ENCODE measurements at places on chromosomes 13 and 19. TPM values are rescaled to one million over a fixed set of nuclear protein-coding genes. Genes with fewer than 3 reads are reported as not detected.

Gene ZNF492
- not detected for total RNA-seq

Gene FCGBP
- 6.4 TPM for total RNA-seq

Gene PGLYRP1
- not detected for total RNA-seq

Gene NTN5
- total RNA-seq = 0.23 TPM

Gene ANKRD24
- 0.26 TPM for total RNA-seq

Gene SKA3
- 15.1 TPM for total RNA-seq

Gene FFAR3
- not detected for total RNA-seq

Gene METTL21C
- not detected for total RNA-seq

- H3K4me3 ChIP-seq = no peak overlapping the region
- no peak for DNase-seq
- H3K36me3 ChIP-seq = no peaks in the 10 kb centered on the region
- peaks cover 24% of the 10 kb centered on the region for H3K4me1 ChIP-seq
- H3K27ac ChIP-seq = peak overlapping the region; percentile 89
Measured at GRCh38 chr13:50513300-50513877, 330.1 kb downstream of the DLEU7 start.

DNA sequence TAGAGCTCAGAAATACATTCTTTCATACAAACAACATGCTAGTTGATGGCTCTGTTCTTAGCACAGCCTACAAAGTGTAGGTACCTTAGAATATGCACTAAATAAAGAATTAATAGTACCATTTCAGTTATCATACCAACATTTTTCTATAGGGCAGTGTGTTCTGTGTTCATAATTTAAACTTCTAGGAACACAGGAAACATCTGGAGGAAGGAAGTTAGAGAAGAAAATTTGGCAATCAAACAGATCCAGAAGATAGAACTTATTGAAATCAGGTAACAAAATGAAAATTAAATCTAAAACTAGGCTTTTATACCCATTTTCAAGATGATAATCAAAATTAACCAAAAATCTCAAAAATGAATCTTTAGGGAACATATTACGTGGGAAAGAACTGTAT is 527.5 kb downstream of the DCT start:
- H3K4me1 ChIP-seq = no peaks in the 10 kb centered on the region
- no peaks in the 10 kb centered on the region for H3K27me3 ChIP-seq
- H3K27ac ChIP-seq = no peak overlapping the region
- no peak overlapping the region for H3K4me3 ChIP-seq

- H3K27ac ChIP-seq = no peak overlapping the region
- H3K36me3 ChIP-seq = no peaks in the 10 kb centered on the region
- no peak for DNase-seq
- no peaks in the 10 kb centered on the region for H3K4me1 ChIP-seq
- no peak overlapping the region for H3K4me3 ChIP-seq
Measured at GRCh38 chr13:45296259-45296658, 44.7 kb downstream of the TPT1 start.

DNA sequence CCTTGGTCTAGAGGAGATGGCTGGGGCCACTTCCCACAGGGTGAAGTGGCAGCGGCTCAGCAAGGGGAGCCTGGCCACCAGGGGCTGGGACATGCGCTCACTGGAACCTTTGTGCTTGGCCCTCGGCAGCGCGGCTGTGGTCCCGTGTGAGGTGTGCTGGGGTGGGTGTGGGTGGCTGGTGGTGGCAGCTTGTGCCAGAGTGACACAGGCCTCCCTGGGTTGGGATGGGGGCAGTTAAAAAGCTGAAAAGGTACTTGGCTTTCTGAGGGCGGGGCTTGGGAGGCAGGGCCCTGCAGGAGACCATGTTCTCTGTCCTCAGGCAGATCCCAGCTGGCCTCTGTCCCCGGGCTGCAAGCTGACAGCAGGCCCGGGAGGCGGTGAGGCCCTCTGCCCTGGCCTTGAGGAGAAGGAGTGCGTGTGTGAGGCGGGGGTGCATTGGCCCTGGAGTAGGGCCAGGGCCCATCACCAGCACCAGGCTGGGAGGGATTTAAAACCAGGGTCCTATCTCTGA is 17.3 kb downstream of the MPND start:
- DNase-seq = no peak
- no peak overlapping the region for H3K4me3 ChIP-seq
- peak overlapping the region; percentile 61 for H3K27ac ChIP-seq
- peaks cover 26% of the 10 kb centered on the region for H3K4me1 ChIP-seq

- DNase-seq = no peak
- H3K27me3 ChIP-seq = no peaks in the 10 kb centered on the region
- H3K4me1 ChIP-seq = no peaks in the 10 kb centered on the region
- no peak overlapping the region for H3K4me3 ChIP-seq
Measured at GRCh38 chr13:101989798-101990350, 412.0 kb downstream of the FGF14 start.

GRCh38 chr13:79767126-79767525 is 286.2 kb downstream of the NDFIP2 start:
- no peak overlapping the region for H3K27ac ChIP-seq
- H3K27me3 ChIP-seq = no peaks in the 10 kb centered on the region
- no peak for DNase-seq
- H3K4me3 ChIP-seq = no peak overlapping the region

- no peak for DNase-seq
- no peaks in the 10 kb centered on the region for H3K27me3 ChIP-seq
- peaks cover 23% of the 10 kb centered on the region for H3K36me3 ChIP-seq
- H3K27ac ChIP-seq = peak overlapping the region; percentile 95
- peaks cover 4% of the 10 kb centered on the region for H3K4me1 ChIP-seq
- peak overlapping the region; percentile 56 for H3K4me3 ChIP-seq
Measured at GRCh38 chr13:51453959-51454703, 1.3 kb upstream of the INTS6 start.

DNA sequence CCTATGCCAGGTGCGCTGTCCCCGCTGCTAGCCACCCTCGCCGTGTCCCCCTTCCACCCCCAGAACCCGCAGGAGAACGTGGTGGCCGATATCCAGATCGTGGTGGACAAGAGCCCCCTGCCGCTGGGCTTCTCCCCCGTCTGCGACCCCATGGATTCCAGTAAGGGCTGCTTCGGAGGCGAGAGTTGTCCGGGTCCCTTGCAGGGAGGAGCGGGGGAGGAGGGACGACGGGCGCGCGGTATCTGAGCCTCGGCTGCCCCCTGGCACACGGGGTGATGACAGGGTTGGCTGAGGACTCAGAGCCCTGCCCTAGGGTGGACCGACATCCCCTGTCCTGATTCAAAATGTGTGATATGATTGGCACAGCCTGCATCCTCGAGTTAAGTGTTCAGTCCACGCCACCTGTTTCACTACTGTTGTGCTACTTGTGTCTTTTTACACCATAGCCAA is 653 bp downstream of the MVB12A start:
- H3K4me1 ChIP-seq = peaks cover 6% of the 10 kb centered on the region
- no peak for DNase-seq
- peak overlapping the region; percentile 84 for H3K27ac ChIP-seq

DNA sequence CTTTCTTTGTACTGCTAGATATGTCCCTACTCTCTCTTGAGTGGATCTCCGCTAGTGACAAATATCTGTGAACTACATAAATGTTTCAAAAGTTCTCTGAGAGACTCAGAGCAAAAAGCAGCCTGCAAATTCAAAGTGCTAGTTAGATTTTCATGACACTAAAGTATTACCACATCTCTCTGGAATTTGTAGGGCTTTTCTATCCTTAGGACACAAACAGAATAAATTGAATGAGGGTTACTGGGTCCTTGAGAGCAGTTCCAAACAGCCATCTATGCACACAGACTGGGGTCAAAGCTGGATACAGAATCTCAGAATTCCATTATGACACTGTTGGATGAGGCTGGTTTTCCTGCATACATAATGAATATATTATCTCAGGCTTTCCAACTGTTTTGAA is 953.2 kb downstream of the DIAPH3 start:
- H3K4me3 ChIP-seq = no peak overlapping the region
- H3K36me3 ChIP-seq = no peaks in the 10 kb centered on the region
- no peaks in the 10 kb centered on the region for H3K4me1 ChIP-seq
- no peak for DNase-seq
- H3K27me3 ChIP-seq = no peaks in the 10 kb centered on the region
- no peak overlapping the region for H3K27ac ChIP-seq

DNA sequence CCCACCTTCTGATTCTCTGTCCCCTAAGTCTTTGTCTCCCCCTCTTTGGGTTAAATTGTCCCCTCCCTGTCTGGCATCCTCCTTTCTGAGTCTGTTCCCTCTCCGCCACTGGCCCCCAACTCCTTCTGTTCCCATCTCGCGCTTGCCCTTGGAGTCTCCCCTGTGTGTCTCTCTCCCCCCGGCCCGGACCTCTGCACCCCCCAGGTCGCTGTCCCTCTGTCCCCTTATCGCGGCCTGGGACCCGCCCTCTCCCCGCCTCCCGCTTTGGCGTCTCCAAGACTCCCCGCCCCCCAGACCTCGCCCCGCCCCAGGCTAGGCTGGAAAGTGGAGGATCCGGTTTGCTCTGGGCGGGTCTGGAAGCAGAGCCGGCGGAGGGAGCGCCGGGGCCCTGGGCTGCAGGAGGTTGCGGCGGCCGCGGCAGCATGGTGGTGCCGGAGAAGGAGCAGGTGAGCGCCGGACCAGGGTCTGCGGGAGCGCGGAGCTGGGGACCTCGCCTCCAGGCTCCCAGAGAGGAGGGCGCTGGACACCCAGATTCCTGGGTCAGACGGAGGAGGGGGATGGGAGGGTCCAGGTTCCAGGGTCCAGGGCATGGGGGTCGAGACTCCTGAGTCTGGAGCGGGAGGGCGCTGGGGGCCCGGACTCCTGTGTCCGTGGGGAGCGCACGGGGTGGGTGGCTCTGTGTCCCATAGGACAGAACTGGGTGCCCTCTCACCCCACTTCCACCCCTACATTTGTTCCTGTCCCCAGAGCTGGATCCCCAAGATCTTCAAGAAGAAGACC is at the start of gene TRPM4:
TSS of gene TRPM4 (plus strand) at position 348 of the 780 bp plus-strand sequence. CDS start at position 423, 75 bp downstream.
- peak within 1 kb of the TSS; percentile 70 for H3K27ac ChIP-seq
- DNase-seq = no peak
- H3K27me3 ChIP-seq = no peaks in the 10 kb centered on the region
- peaks cover 4% of the 10 kb centered on the region for H3K4me1 ChIP-seq

- H3K27ac ChIP-seq = no peak overlapping the region
- H3K27me3 ChIP-seq = no peaks in the 10 kb centered on the region
- no peak for DNase-seq
- H3K36me3 ChIP-seq = no peaks in the 10 kb centered on the region
Measured at GRCh38 chr13:98286799-98287198, 109.7 kb upstream of the RNF113B start.

- no peaks in the 10 kb centered on the region for H3K36me3 ChIP-seq
- no peak overlapping the region for H3K4me3 ChIP-seq
- DNase-seq = no peak
- H3K27me3 ChIP-seq = no peaks in the 10 kb centered on the region
- H3K27ac ChIP-seq = no peak overlapping the region
Measured at GRCh38 chr19:17103177-17103576, 27.6 kb downstream of the MYO9B start.

- H3K4me1 ChIP-seq = no peaks in the 10 kb centered on the region
- no peak overlapping the region for H3K27ac ChIP-seq
- no peak for DNase-seq
- H3K4me3 ChIP-seq = no peak overlapping the region
- H3K36me3 ChIP-seq = no peaks in the 10 kb centered on the region
Measured at GRCh38 chr13:60986301-60986700, 429.3 kb downstream of the PCDH20 start.

GRCh38 chr19:903266-903797 is 9.7 kb downstream of the R3HDM4 start:
- no peak overlapping the region for H3K4me3 ChIP-seq
- H3K27me3 ChIP-seq = no peaks in the 10 kb centered on the region
- no peak for DNase-seq
- no peaks in the 10 kb centered on the region for H3K36me3 ChIP-seq

GRCh38 chr13:103671547-103671946 is 605.3 kb upstream of the SLC10A2 start:
- no peaks in the 10 kb centered on the region for H3K27me3 ChIP-seq
- no peak for DNase-seq
- H3K4me1 ChIP-seq = no peaks in the 10 kb centered on the region
- no peaks in the 10 kb centered on the region for H3K36me3 ChIP-seq
- no peak overlapping the region for H3K4me3 ChIP-seq

GRCh38 chr13:41658057-41658661 is 200.8 kb downstream of the RGCC start:
- no peaks in the 10 kb centered on the region for H3K4me1 ChIP-seq
- no peaks in the 10 kb centered on the region for H3K27me3 ChIP-seq
- no peak overlapping the region for H3K27ac ChIP-seq
- no peak overlapping the region for H3K4me3 ChIP-seq
- no peaks in the 10 kb centered on the region for H3K36me3 ChIP-seq

DNA sequence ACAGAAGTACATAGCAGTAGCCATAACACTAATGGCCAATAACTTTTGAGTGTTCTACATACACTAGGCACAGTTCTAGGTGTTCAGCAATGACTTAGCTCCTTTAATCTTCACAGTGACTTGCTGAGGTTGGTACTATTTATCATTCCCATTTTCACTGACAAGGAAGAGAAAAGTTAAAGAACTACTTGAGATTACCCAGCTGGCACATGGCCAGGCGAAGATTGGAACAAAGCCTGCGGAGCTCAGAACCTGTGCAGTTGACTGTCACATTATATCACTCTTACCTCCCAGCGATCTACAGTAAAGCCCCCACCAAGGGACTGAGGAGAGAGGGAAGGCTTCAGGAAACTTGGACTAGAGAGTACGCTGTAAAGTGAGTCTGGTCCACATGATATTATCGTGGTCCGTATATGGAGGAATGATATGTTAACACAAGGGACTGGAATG is 42.4 kb upstream of the WDFY2 start:
- H3K4me3 ChIP-seq = no peak overlapping the region
- H3K27ac ChIP-seq = no peak overlapping the region
- DNase-seq = no peak
- no peaks in the 10 kb centered on the region for H3K27me3 ChIP-seq

DNA sequence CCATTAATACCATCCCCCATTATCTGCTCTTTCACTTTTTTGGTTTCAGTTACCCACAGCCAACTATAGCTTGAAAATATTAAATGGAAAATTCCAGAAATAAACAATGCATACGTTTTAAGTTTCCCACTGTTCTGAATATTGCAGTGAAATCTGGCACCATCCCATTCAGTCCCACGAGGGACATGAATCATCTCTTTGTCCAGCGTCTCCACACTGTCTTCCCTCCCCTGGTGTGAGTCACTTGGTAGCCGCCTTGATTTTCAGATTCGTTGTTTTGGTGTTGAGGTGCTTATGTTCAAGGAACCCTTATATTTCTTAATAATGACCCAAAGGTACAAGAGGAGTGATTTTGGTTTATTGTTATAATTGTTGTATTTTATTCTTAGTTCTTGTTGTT is 246.1 kb downstream of the DCT start:
- no peaks in the 10 kb centered on the region for H3K27me3 ChIP-seq
- no peak overlapping the region for H3K4me3 ChIP-seq
- H3K36me3 ChIP-seq = no peaks in the 10 kb centered on the region
- H3K4me1 ChIP-seq = no peaks in the 10 kb centered on the region
- no peak overlapping the region for H3K27ac ChIP-seq
- peak; percentile 22 for DNase-seq

- DNase-seq = no peak
- H3K27me3 ChIP-seq = no peaks in the 10 kb centered on the region
- peaks cover 12% of the 10 kb centered on the region for H3K4me1 ChIP-seq
- H3K4me3 ChIP-seq = peak overlapping the region; percentile 79
- H3K36me3 ChIP-seq = peaks cover 6% of the 10 kb centered on the region
- H3K27ac ChIP-seq = peak overlapping the region; percentile 97
Measured at GRCh38 chr19:35545855-35546381, 492 bp downstream of the TMEM147 start.

Data from Panc1 (cell line).